ENCODE measurements at places on chromosomes 5 and 9.

DNA sequence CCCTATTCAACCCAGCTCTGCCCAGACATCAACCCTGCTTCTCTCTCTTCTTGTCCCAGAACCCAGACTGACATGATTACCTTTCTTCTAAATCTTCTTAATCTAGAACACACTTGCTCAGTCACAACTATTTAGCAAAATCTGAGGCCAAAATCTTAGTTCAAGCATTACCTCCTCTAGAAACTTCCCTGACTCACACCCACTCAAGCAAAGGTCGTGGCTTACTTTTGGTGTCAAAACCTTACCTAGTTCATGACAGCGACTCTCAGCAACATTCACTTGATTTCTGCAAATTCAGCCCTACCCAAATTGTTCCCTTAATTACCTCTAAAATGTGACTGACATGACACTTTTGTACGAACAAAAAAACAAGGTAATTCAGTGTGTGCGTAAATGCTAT lies 130.2 kb downstream of the TLE1 start:
- no peak for DNase-seq

DNA sequence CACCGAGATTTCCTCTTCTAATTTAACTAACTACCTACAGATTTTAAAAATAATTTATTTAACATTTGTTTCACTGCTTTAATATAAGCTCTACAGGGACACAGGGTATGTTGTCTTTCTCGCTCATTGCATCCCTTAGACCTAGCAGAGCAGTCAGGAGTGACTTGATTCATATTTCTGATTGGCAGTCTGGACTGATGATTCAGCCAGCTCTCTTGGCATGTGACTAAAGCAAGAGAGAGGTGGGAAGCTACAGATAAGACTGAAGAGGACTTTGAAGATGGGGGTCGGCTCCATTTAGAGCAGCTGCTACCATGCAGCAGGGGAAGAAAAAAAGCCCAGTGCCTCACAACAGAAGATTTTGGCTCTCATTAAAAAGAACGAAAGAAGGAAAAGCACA lies 173.4 kb upstream of the STK32A start:
- DNase-seq = no peak

DNA sequence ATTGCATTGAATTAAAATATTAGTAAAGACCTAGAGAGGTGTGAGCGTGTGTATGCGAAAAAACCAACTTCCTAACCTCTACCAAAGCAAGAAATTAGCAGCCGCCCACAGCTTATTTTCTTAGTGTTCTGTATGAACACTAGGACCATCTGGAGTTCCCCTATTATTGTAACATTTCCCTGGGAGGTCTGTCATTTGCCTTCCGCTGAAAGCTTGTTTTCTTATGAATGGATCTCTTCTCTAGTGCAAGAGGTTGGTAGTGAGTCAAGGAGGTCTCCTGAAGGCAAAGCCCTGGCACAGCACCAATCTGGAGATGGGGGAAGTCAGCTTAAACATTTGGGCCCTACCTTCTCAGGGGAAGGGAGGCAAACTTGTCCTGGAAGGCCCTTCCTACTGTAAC lies 10.8 kb downstream of the TNFSF8 start:
- peak; percentile 56 for DNase-seq

DNA sequence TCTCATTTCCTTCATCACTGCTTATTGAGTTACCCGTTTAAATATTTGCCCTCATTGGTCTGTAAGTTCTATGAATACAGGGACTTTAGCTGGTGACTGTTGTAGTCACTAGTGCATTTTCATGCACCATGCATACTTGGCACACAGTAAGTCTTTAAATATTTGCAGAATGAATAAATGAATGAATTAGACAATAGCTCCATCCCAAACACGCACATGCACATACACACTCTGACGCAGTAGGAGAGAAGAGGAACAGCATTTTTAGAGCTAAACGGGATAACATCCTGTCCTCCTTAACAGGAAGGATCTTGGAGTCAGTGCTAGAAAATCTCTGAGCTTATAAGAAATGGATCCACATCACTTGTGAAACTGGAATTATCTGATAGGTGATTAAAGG lies 447.7 kb downstream of the KIF4B start:
- DNase-seq = no peak

GRCh38 chr9:21994556-21995005 lies at the start of gene CDKN2B-AS1:
TSS of gene CDKN2B-AS1 (plus strand) at chr9:21994791.
- DNase-seq = peak; percentile 87

GRCh38 chr9:128142061-128142460 lies 7.2 kb upstream of the LCN2 start:
- peak; percentile 82 for DNase-seq

DNA sequence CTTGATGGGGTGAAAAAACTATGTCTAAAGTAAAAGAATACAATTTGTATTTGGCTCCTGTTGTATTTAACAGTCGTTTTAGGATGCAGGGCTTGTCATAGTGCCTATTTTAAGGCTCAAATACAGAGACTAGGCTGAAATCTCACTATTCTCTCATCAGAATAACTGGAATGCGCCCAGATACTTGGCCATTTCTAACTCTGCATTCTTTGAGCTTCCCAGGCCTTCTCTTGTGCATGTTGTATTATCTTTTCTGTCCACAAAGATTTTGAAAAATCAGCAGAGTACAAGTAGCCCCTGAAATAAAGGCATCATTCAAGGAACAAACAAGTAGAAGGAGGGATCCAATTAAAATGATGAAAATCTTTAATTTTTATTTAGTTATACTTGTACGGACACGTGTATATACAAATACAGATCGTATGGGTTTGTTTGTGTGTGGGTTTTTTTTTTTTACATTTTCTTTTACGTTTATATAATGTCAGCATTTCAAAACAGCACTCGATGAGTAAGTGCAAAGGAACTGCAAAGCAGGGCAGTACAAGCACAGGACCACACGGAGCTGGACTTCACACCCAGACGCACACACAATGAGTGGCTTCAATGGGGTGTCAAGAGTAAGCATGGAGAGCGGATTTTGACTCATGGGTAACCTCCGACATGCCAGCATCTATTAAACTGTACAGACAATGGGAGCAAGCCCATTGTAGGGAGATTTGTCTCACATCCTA lies 294.0 kb downstream of the EFNA5 start:
- no peak for DNase-seq

GRCh38 chr9:93297659-93298497 lies 113.9 kb downstream of the WNK2 start:
- no peak for DNase-seq

- no peak for DNase-seq
Observed at GRCh38 chr5:95007921-95008597, 276.8 kb downstream of the MCTP1 start.

DNA sequence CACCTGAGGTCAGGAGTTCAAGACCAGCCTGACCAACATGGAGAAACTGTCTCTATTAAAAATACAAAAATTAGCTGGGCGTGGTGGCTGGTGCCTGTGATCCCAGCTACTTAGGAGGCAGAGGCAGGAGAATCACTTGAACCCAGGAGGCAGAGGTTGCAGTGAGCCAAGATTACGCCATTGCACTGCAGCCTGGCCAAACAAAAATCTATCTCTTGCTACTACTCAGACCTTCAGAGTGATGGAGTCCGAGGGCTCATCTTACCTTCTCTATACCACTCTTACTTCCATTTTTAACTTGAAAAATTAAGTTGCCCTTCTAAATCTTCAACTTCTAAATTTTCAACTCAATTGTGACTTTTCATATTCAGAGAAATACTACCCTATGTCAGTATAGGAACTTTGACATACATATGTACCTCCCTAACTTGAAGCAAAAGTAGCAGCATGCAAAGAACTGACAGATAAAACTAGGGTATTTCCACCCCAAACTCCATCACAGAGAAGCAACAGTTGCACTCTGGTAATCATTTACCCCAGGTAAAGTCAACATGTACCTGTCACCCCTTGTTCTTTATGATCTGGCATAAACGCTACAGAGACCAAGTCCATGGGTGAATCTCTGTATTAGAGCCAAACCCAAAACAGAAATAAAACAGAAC lies 11.4 kb downstream of the ZFAND5 start:
- DNase-seq = no peak

GRCh38 chr9:22211588-22212360 lies 202.7 kb upstream of the CDKN2B start:
- DNase-seq = no peak

Measured in activated CD4-positive, alpha-beta T cell treated with anti-CD3 and anti-CD28 coated beads, Interleukin-2, amount 10 ng/mL, durations not matched to agents 24 days and 14 days (primary cell).